CD8-positive, alpha-beta memory T cell (primary cell): ENCODE measurements at places on chromosomes 7 and 10.
A peak's percentile ranks its signal among the peaks of the same experiment; 100 is the strongest.

- DNase-seq: no peak
Measured at GRCh38 chr7:122067077-122067476, 77.0 kb downstream of the AASS start.

GRCh38 chr7:10579561-10579960, 394.1 kb upstream of the PHF14 start:
- no peak for DNase-seq

DNA sequence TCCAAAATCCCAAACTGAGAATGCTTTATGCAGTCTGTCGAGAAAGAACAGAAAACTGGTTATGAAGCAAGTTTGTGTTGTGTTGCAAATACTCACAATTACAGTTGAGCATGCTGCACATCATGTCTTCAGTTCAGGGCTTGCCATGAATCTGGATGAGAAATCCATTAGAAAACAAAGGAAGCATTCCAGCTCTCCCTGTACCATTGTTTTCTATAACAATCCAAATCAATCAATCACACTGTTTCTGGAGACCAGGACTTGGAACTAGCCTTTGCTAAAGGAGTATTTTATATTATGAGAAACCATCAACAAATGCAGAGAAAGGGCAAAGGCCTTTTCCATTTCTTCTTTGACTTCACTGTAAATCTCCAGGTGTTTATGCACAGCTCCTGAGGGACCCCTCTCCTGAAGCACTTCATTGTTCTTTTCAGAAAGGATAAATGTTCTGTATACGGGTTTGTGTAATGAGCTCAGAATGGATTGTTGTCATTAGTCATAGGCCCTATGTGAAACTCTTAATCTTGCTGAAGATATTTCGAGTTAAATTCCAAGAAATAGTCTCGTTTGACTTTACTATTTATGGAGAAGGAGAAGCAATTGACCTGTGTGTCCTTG, 364.7 kb upstream of the POM121L12 start:
- no peak for DNase-seq

DNA sequence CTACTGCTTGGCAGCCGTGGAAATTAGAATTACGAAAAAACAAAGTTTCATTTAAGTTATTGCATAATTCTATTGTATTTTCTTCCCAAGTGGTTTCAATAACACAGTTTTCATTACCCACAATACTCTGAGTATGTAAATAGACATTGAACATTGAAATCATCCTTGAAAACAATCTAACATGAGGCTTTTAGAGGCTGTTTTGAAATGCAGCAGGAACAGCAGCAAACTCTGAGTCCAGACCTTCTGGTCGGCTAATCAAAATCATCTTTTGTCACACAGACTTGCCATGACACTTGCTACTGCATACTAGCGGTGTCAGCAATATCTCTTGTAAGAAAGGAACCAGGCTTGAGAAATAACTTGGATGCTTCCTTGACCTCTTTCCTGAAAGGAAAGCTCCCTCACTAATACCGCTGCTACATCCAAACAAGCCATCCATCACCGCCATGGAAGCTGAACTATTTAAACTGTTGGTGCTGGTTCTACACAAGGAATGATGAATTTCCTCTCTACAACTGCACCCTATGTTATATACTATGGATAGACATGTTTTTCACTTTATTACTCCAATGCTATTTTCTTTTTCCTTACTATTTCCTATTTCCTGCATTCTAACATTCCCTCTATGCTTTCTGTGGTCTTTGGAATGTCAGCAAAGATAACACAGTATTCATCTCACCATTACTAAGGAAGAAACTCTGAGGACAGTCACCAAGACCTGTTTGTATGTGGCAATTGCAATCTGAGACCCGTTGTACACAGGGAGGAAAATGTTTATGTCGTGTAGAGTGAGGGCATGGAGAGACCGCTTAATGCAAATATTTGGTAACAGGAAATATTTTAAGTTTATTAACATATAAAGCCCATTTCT, 130.8 kb downstream of the ITGA8 start:
- DNase-seq: no peak

DNA sequence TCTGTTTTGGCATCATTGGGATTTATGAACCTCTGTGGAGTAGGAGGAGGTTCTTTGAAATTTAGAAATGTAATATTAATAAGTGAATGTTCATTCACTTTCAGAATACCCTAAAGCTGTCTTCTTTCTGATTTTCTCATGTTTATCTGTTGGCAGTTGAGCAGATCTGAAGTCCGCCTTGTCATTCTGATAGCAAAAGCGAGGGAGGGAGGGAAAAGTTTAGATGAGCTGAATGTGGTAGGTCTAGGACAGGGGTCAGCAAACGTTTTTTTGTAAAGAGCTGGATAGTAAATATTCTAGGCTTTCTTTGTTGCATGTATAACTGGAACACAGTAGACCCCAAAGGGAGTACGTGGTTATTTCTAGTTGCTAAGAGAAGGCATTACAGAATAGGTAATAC, 94.4 kb upstream of the GATA3 start:
- DNase-seq: no peak

- DNase-seq: no peak
Measured at GRCh38 chr10:71747039-71747531, 26.2 kb downstream of the VSIR start.

- DNase-seq: no peak
Measured at GRCh38 chr7:151823566-151824372, 53.1 kb downstream of the PRKAG2 start.

DNA sequence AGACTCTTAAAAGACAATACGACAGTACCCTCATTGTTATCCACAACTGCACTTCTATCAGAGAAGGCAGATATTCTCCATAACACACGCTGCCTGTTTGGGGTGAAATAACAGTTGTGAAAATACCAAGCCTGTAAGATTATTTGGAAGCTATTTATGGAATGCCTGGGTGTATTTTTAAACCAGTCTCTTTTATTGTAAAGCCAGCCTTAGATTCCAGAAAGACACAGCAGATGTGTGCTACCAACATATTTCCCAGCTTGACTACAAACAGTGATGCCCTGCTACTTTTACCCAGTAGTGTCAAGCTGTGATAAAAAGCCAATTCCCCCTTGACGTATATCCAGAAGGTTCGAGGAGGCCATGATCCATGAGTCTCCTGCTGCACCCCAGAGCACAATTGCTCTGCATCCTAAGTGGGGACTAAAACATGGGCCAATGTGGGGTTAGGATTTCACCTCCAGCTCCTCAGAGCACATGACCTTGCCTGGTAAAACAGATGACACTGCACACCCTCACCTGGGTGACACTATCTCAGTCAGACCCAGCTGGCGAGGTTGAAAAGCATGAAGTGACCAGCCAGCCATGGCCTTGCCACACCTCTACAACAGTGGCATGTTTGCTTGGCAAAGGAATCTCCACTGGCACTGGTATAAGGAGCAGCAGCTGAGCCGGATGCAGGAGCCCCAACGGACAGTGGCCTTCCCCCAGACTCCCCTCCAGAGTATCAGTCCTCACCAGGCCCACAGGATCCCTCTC, 62.2 kb downstream of the GFRA1 start:
- DNase-seq: no peak

- no peak for DNase-seq
Measured at GRCh38 chr7:129083525-129083924, 28.6 kb upstream of the TNPO3 start.

GRCh38 chr7:96184783-96185182, 137.1 kb downstream of the SLC25A13 start:
- no peak for DNase-seq

DNA sequence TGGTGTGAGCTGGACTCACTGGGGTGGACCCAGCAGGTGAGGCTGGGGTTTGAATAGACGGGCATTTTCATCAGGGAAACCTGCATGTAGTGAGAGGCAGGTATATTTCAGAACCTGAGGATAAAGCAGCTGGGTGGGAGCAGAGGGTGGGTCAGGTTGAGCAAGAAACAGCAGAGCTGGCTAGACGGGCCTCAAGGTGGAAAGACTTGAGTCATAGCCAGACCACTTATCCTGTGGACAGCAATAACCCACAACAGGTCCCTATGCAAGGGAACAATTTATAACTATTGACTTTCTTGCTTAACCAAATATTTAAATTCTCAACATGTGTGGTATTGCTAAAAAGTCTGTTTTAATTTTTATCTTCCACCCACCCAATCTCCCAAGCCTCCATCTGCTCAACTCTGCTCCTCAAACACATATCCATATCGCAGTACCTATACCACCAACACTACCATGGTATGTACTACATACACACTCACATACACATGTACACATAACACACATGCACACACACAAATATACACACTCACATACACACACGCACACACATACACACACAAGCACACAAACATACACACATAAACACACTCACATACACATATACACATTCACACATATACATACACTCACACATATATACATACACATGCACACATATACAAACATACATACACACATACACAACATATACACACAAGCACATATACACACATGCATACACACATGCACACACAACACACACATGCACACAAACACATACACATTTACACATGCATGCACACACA, 129.0 kb upstream of the C7orf33 start:
- DNase-seq: no peak

- no peak for DNase-seq
Measured at GRCh38 chr7:56053379-56053778, 1.8 kb downstream of the CCT6A start.

GRCh38 chr10:5561704-5562645, 37.2 kb downstream of the CALML3 start:
- no peak for DNase-seq

DNA sequence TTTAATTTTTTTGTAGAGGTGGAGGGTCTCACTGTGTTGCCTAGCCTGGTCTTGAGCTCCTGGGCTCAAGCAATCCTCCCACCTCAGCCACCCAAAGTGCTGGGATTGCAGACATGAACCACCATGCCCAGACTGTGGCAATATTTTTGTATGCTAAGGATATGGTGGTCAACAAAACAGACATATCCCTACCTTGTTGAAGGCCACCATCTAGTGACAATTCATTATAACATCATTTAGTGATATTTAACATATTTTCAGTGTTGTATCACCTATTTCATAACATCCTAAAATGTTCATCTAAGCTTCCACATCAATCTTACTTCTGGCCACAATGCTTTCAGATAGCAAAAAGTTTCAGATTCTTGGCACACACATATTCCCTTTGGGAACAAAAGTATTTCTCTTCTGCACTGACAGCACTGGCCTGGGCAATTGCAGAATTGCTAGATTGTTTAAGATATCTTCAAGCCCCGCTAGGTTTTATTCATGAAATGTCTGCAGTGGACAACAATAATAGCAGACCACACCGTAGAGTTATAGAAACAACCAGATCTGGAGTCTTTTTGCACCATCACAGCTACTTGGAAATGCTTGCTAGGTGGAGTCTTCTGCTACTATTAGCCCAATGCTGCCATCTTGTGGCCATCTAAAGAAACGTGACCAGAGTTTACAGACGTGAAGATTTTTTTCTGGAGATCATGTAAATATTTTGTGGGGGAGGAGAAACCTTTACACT, 58.4 kb downstream of the DNAJC12 start:
- DNase-seq: peak; percentile 43

- no peak for DNase-seq
Measured at GRCh38 chr7:45039106-45039505, 39.1 kb downstream of the CCM2 start.

DNA sequence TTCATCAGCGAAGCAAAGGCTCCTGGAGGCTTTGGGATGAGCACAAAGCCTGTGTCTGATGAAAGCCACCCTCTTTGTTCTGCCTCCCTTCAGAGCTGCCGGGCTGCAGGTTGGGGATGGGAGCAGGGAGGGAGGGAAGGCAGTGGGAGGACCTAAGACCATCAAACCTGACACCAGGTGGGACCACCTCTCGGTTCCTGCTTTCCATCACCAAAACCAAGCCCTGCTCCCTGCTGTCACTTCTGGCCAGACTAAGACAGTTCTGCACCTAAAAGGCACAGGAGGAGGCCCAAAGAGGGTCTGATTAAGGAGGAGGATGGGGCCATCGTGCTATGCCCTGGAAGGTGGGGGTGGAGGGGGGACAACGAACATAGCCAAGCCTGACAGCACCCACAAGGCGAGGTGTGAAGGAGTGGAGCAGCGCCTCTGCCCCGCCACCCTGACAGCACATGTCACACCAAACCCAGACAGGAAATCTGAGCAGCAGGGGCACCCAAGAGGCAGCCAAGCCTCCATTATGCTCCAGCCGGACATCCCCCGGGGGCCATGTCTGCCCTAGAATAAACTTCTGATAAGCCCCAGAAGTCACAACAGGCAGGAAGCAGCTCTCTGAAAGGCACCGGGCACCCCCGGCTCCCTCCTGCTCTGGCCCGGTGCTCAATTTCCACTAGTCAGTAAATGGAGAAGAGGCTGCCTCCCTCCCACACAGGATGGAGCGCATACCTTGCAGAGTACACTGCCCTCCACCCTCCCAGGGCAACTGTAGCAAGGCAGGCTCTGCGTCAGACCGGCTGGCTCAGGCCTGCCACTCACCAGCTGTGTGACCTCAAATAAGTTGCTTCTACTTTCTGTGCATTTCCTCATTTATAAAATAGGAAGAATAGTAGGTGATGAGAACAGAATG, 48.9 kb downstream of the DLG5 start:
- DNase-seq: peak; percentile 54

- DNase-seq: no peak
Measured at GRCh38 chr7:24825931-24826661, 68.8 kb upstream of the GSDME start.

DNA sequence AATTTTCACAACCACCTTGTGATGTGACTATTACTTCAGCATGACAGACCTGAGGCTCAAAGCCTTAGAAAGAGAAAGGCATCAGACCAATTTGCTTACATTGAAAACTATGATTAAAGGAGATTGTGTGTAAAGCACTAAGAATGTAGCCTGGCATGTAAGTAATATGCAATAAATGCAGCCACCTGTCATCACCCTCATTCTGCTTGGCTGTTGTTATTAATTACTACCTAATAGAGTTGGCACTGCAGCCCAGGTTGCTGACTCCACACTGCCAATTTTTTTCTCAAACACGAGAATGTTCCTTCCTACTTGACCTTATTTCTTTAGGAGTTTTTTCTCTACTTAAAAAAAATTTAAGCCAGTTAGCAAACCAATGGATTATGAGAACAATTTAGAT, 61.2 kb upstream of the NPVF start:
- no peak for DNase-seq

DNA sequence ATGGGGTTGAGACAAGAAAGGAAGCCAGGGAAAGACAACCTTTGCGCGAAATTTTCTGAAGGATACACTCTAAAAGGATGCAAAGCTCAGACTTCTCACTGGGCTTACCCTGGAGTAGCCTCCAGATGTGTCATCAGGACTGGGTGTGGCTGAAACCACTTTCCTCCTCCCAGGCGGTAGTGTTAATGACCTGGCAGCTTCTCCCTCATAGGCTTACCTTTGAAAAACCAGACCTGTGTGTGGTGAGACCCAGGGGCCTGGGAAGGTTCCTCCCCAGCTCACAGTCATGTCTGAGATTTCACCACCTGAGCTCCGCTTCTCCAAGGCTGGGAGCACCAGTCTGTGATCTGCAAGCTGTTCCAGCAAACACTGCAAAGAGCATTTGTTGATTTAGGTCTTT, 93.7 kb downstream of the EPC1 start:
- DNase-seq: no peak

- no peak for DNase-seq
Measured at GRCh38 chr7:55469721-55470120, 102.6 kb downstream of the VOPP1 start.

- no peak for DNase-seq
Measured at GRCh38 chr7:102319671-102320070, 33.0 kb downstream of the SH2B2 start.

GRCh38 chr7:97019710-97020225, 4.9 kb downstream of the DLX5 start:
- DNase-seq: no peak
